ENCODE measurements at places on chromosomes 13 and 19.

DNA sequence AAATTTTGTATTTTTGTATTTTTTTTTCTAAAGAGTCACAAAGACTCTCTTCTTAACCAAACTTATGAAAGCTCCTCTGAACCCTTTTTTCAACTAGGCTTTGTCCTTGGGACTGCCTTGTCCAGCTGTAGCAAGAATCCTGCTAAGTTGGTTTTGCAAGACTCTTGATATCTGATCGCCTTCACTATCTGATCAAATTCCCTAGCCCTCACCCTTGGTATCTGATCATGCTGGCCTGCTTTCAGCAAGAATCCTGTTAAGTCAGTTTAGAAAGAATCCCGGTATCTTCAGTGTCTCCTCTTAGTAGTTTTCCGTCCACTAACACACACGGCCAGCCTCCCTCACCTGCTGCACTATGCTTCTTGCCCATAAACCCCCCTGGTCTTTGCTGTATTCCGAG, 1.9 kb upstream of the SIGLEC5 start:
- DNase-seq, result no peak

DNA sequence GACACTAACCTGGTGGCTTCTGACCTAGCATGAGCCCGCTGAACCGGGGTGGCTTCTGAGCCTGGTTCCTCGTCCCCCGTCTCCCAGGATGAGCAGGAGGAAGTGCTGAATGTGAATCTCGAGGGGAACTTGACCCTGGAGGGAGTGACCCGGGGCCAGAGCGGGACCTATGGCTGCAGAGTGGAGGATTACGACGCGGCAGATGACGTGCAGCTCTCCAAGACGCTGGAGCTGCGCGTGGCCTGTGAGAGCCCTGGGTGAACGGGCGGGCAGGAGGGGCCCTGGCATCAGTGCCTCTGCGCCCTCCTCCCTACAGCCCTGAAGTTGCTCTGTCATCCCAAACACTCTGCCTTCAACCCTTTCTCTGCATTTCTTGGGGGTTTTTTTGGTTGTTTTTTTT, 5.6 kb downstream of the BCAM start:
- DNase-seq, result no peak

- DNase-seq, result no peak
Measured at GRCh38 chr13:56424246-56424645, 716.5 kb upstream of the PRR20A start.

DNA sequence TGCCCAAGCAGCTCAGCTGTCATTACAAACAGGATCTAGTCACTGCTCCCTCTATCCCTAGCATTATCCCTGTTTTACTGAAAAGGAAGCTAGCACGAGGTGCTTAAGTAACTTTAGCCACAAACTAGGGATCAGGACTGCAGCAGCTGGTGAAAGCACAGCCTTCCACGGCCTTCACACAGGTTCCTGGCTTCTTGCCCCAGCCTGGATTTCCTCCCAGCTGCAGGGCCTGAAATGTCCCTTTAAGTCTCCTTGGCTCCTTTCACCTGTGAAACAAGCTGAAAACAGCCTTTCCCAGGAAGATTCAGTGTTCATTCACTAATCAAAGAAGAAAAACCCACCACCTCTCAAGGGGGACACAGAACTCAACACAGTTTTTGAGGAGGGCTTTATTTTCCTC, 754.5 kb downstream of the DIAPH3 start:
- DNase-seq, result peak; percentile 13

- no peak for DNase-seq
Measured at GRCh38 chr19:33040994-33041827, 23.5 kb downstream of the RHPN2 start.

DNA sequence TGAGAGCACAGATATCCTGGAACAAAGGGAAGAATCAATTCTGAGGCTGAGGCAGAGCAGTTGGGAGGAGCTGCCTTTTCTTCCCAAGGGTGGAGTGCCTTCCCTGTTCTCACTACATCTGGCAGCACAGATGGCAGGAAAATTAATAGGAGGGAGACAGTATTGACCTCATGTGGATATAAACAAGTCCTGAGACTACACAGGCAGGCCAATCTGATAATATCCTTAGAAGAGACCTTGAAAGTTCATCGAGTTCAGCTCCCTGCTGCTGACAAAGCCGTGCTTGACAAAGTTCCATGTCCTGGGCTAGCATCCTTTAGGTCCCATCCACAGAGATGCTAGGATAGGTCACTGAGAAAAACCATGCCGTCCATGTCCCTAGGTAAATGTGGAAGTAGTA, 1451.5 kb downstream of the EFNB2 start:
- no peak for DNase-seq

GRCh38 chr13:114122591-114123211, 9.7 kb downstream of the RASA3 start:
- DNase-seq, result no peak

DNA sequence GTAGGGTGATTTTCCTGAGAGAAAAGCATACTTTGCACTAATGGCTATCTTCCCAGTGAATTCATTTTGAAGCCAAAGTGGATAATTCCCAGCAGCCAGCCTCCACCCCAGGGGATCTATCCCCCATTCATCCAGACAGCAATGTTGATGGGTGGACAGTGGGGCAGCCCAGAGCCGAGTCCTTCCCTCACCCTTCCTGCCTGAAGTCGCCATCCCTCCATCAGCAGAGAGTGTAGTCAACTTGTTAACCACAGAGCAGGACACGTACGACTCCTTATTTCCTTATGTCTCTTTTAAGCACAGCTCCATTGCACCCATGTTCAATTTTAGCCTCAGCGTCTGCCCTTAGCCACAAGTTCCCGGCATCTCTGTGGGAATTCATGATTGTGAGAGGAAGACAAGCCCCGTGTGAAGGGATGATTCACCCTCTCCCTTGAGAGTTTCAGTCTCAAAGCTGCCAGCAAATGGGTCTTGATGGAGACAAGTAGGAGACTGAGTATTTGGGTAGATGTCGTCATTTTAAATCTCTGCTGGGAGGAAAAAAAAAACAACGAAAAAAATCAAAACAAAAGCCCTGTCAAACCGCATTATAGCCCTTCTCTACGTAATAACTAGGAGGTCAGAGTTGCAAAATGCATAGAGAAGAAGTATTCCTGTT, 58.3 kb upstream of the MEDAG start:
- no peak for DNase-seq

DNA sequence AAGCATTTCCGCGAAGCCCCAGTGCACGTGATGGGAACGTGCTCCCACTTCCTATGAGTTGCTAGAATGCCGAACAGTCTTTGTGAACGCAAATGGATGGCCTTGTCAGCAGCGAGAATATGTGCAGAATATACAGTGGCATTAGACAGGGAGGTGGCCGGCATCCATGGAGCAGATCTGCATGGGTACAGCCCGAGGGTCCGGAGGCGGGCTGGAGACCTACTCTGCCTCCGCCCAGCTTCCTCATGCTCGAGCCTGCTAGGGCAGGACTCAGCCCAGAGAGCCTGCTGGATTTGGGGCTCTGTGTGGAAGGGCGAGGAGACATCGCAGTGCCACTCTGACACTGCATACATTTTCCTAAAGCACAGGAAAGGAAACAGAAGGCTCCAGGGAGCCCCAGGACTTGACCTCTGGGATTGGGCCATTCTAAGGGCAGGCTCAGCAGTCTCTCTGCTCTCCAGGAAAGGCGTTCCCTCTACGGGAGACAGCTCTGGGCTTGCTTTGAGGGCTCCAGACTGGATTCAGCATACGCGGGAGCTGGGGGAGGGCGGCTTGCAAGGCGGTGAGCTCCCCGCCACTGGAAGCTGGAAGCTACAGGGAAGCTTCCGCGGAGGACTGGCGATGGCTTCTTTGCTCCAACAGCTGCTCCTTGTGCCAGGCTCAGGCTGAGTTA, 55.9 kb upstream of the UQCRFS1 start:
- DNase-seq, result no peak

- DNase-seq, result no peak
Measured at GRCh38 chr13:20230913-20231838, 943 bp downstream of the GJB6 start.

GRCh38 chr19:17180997-17181702, 34.0 kb upstream of the USE1 start:
- DNase-seq, result no peak

- peak; percentile 35 for DNase-seq
Measured at GRCh38 chr19:343941-344624, 513 bp downstream of the MIER2 start.

GRCh38 chr19:38361633-38362075, 12.7 kb upstream of the PSMD8 start:
- peak; percentile 61 for DNase-seq

DNA sequence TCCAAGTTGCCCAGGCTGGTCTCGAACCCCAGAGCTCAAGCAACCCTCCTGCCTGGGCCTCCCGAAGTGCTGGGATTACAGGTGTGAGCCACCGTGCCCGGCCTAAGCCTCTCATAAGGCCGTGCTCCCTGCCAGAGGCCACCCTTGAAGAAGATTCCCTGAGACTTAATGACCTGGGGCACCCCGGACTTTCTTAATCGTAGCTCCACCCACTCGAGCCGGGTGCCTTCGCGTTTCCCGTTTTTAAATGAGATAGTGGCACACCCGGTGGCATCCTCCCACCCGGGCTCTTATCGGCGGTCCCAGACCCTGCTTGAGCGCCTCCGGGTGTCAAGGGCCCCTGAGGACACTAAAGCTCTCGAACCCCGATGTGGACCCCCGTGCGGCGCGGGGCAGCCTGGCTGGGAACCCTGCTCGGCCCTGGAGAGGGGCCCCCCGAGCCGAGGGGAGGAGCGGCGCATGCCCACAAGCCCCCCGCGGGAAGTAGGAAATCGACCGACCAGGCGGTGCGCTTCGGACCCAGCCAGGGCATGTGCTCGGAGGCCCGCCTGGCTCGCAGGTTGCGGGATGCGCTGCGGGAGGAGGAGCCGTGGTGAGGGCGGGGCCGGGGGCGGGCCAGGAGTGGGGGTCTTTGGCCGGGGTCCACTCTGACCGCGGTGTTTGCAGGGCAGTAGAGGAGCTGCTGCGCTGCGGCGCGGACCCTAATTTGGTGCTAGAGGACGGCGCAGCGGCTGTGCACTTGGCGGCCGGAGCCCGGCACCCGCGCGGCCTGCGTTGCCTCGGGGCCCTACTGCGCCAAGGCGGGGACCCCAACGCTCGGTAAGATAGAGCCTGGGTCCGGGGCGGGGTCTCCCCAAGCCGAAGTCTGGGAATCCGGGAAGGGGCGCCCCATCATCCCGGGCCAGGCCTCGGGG, at the start of gene ANKLE1:
Gene ANKLE1, plus strand, starts transcription at position 511 of the 914 bp plus-strand sequence. Its CDS starts 20 bp downstream, at position 531.
- no peak for DNase-seq

DNA sequence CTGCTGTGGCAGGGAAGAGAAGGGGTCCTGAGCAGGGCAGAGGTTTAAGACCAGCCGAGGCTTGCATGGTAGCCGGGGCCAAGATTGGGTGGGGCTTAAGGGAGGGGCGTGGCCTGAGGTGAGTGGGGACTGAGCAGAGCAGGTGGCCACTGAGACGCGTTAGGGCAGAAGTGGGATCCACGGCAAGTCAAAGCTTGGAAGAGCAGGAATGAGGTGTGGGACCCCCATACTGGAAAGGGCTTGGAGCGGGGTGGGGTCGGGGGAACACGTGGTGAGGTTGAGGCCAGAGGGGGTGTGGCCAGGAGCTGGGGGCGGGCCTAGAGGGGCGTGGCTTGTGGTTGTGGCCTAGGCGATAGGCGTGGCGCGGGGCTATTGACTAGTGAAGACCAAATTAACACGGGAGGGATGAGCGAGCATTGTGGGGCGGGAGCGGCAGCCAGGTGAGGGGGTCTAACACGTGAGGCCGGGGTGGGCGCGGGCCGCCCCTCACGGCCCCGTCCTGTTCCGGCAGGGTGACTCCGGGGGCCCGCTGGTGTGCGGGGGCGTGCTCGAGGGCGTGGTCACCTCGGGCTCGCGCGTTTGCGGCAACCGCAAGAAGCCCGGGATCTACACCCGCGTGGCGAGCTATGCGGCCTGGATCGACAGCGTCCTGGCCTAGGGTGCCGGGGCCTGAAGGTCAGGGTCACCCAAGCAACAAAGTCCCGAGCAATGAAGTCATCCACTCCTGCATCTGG, 3.3 kb downstream of the CFD start:
- no peak for DNase-seq

DNA sequence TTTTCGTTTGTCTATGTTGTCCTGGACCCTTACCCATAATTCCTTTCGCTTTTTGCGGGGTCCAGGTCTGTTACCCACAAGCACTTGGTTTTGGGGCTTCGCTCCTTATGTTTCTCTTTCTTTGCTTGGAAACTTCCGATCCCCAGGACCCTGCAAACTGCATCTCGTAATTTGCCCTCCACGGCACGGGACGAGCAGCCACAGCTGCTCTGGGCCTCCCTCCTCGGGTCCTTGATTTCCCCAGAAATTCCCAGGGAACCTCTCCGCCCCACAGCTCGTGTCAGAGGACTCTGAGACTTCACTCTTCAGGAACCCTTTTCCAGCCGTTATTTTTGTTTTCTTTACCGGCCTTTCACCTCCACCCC, 599 bp downstream of the SNRNP70 start:
- no peak for DNase-seq

DNA sequence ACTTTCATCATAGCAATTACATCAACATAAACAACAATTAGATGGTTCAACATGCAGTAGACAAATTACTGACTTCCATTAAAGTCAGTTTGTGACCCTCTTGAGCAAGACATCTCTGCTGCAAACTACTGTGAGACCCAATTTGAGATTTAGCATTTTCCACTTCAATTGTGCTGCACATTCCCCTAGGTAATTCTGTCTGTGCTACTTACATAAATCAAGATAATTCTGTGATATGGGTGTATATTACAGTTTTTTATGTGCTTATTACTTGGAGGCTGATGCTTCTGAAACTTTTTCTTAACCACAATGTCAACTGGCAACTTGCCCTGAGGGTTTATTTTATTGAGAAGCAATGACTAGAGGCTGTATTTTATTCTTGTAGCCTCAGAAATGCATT, 1714.4 kb downstream of the OLFM4 start:
- DNase-seq, result peak; percentile 52

GRCh38 chr13:59623206-59623915, 540.4 kb downstream of the DIAPH3 start:
- peak; percentile 57 for DNase-seq

GRCh38 chr19:48461982-48462655, 6.7 kb downstream of the KCNJ14 start:
- DNase-seq, result no peak

Measured in NCI-H2081 (cell line).